ENCODE measurements at places on chromosomes 7 and 10.

DNA sequence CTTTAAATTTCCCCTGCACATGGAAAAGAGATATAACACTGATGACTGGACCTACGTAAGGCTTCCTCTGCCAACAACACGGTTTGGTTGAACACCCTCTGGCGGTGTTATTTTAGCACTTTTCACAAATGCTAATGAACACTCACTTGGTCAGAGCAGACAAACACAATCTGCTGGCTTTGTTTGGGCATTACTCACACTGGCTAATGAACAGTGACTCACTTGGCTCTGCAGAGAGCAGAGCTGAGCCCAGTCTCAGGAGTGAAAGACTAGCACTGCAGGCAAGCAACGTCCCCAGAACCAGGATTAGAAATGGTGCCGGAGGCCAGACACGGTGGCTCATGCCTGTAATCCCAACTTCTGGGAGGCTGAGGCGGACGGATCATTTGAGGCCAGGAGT, 430.8 kb downstream of the PLXNA4 start:
- DNase-seq = no peak

DNA sequence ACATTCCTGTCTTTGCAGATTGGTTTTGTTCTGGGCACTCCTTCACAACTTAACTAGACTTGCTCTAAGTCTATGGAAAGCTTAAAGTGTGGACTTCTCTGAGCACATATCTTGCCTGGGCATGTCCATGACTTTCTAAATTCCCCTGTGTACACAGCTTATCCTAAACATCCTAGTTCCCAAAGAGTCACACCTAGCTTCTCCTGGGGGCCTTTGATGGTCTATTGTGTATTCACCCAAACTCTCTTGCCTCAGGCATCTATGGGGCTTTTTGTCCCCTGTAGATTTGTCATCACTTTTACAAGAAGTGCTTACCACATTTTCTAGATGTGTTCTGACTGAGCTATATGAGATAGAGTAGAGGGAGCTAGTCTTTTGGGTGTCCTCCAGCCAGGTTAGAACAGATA, 12.2 kb upstream of the ZNF488 start:
- DNase-seq = no peak

GRCh38 chr10:67934336-67934735, 49.9 kb downstream of the SIRT1 start:
- DNase-seq = no peak

- DNase-seq = no peak
Measured at GRCh38 chr7:127438836-127439235, 46.3 kb upstream of the ZNF800 start.

DNA sequence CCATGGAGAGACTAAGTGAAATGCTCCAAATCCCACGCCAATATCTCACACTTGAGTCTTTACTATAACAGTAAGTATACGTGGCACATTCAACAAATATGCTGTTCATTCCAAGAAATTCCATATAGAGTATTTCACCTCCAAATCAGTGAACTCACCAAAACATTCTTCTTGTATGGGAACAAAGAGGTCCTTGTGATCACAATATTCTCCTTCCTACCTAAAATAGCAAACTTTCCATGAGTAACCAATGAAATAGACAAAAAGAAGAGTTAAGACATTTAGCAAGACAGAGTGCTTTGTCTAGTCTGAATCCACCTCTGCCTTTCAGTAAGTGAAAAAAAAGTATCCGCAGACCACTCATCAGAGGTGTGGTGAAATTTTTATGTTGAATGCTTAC, 77.3 kb upstream of the NXPH1 start:
- DNase-seq = no peak

DNA sequence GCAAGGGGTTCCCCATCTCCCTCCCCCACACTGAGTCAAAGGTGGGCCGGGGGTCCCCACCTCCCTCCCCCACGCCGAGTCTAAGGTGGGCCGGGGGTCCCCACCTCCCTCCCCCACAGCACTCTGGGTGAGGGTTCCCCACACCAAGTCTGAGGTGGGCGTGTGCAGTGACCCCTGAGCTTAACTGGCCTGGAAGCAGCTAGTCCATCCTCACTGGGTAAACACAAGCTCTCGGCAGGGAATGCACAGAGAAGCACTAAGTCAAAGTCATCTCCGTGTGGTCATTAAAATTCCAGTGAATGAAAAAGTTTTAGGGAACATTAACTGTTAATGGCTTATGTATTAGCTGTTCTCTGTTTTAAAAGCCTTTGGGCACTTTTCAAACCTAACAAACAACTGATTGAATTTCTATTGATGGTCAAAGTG, 43.7 kb upstream of the PRKAR1B start:
- no peak for DNase-seq

GRCh38 chr10:114073395-114074186, 29.9 kb downstream of the ADRB1 start:
- DNase-seq = peak; percentile 32

GRCh38 chr7:35729061-35729783, 34.3 kb upstream of the HERPUD2 start:
- DNase-seq = peak; percentile 93

- no peak for DNase-seq
Measured at GRCh38 chr7:49631071-49631815, 142.2 kb upstream of the VWC2 start.

GRCh38 chr10:58622246-58622645, 109.6 kb downstream of the BICC1 start:
- no peak for DNase-seq
